Endothelial cell (in vitro differentiated cells): ENCODE measurements at places on chromosomes 1 and 21. TPM values are rescaled to one million over a fixed set of nuclear protein-coding genes. Genes with fewer than 3 reads are reported as not detected.

GRCh38 chr1:174217248-174217647 lies 57.9 kb downstream of the RABGAP1L start:
- H3K4me3 ChIP-seq = no peak overlapping the region
- H3K27ac ChIP-seq = no peak overlapping the region
- no peaks in the 10 kb centered on the region for H3K4me1 ChIP-seq

DNAJC11 gene
- 57.0 TPM for total RNA-seq

DNA sequence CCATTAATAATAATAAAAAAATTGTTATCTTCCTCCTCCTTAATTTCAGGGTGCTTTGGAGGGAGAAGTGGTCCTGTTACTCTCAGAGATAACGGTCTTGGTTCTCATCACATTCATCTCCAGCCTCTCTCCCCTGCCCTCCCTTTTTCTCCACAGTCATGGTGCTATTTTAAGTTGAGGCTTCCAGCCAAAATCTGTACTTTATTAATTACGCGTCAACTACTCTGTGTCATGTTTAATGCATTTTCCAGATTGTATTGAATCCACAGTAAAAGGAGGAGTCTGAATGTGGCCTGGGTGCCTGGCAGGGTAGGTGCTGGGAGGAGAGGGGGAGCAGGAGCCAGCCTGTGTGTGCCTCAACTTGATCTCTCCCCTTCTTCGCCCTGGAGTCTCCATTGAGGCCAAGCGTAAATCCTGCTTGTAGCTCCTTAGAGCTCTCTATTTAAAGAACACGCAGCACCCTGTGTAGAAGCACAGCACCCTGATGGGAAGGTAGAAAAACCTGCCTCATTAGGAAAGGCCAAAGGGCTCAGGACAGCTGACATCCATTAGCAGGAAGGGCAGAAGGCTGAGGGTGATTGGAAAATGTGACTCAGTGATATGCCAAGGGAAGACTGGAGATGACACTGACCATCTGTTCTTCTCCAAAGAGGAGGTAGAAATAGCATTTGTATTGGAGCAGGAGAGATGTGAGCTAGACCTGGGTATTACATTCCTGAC lies 82.4 kb downstream of the PLXNA2 start:
- no peak overlapping the region for H3K4me3 ChIP-seq
- peaks cover 6% of the 10 kb centered on the region for H3K27me3 ChIP-seq
- H3K27ac ChIP-seq = no peak overlapping the region
- H3K4me1 ChIP-seq = peaks cover 58% of the 10 kb centered on the region
- H3K36me3 ChIP-seq = no peaks in the 10 kb centered on the region

DNA sequence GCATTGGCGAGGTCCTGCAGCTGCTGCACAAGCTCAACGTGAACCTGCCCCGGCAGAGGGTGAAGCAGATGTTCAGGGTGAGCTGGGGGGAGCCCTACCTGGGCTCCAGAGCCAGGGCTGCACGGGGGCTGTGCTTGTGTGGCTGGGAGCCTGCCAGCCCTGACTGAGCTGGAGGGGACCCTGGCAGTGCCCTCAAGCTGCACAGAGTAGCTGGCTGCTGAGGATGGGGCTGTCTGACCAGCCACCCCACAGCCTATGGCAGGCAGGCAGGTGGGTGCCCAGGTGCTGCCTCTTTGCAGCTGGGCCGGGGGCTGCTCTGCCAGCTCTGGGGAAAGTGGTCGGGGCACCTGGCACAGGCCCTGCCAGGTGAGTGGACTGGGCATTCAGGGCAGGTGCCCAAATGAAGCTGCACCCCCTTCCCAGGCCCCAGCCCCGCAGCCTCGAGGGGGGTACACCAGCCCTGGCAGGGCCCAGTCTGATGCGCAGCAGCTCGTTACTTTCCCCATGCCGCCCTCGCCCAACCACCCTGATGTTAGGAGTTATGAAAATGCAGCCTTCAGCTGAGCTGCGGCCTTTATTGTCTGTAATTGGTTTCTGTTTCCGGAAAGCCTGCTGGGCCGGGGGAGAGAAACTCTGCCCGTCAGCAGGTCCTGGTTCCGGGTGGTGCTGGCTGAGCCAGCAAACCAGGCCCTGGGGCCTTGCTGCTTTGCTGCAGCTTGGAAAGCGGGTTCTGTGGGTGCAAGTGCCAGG lies 4.3 kb downstream of the PLCH2 start:
- H3K4me3 ChIP-seq = no peak overlapping the region
- no peak overlapping the region for H3K27ac ChIP-seq
- H3K36me3 ChIP-seq = no peaks in the 10 kb centered on the region
- H3K4me1 ChIP-seq = no peaks in the 10 kb centered on the region
- no peak for DNase-seq

DNA sequence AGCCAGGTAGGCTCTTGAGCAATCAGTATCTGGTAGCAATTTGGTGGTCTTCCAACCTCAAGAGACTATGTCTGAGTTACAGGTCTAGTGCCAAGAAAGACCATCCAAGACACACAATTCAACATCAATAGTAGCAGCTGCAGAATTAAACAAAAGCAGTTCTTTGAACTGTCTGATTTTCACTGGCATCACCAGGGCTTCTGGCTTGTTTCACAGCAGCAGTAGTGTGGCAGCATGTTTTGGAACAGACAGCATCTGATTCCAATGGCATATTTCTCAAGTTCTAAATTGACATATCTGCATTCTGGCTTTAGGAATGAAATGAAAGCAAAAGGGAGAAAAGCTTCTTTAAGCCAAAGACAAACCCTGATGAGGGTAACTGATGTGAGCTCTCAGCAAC lies 334.7 kb upstream of the PRMT6 start:
- no peaks in the 10 kb centered on the region for H3K27me3 ChIP-seq
- DNase-seq = no peak
- H3K36me3 ChIP-seq = no peaks in the 10 kb centered on the region
- H3K27ac ChIP-seq = no peak overlapping the region
- H3K4me1 ChIP-seq = no peaks in the 10 kb centered on the region

DNA sequence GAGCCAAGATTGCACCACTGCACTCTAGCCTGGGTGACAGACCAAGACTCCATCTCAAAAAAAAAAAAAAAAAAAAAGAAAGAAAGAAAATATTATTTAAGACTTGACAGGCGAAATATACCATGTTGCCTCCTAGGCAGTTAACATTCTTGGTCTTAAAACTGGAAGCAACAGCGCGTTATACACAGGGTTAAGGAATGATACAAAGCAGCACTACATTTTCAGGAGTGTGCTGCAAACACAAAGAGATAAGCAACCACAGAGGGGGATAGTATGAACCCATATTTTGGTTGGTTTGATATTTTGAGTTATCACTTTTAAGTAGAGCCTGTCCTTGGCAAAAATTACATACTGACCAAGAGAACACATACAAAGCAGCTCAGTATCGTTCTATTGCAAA lies 25.1 kb downstream of the USP24 start:
- peaks cover 6% of the 10 kb centered on the region for H3K4me1 ChIP-seq
- no peaks in the 10 kb centered on the region for H3K36me3 ChIP-seq
- no peak overlapping the region for H3K27ac ChIP-seq
- no peak for DNase-seq

MROH9 gene
- not detected for total RNA-seq

FCRL6 gene
- not detected for total RNA-seq

RNF2 gene
- 44.5 TPM for total RNA-seq

DNA sequence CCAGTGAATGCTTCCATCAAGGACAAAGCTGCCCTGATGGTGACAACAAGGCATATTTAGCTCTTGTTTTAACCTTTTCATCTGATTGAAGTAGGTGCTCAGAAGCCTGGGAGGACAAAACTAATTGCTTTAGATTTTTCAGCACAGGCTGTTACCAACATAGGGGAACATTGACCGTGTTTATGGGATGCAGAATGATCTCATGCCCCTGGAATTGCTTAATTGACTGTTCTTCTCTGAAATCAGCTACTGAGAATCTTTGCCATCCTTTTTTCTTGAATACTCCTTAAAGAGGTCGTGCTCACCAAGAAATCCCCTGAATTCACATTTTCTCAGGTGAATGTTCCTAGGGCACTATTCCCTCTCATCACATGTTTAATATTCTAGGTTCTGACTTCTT lies 95.9 kb upstream of the CCDC190 start:
- no peak for DNase-seq
- H3K4me1 ChIP-seq = no peaks in the 10 kb centered on the region
- no peak overlapping the region for H3K27ac ChIP-seq
- H3K36me3 ChIP-seq = no peaks in the 10 kb centered on the region
- H3K27me3 ChIP-seq = peaks cover 4% of the 10 kb centered on the region

- DNase-seq = no peak
- peaks cover 7% of the 10 kb centered on the region for H3K4me1 ChIP-seq
- H3K27ac ChIP-seq = peak overlapping the region; percentile 64
- no peak overlapping the region for H3K4me3 ChIP-seq
Observed at GRCh38 chr1:201791051-201791778, 37.7 kb upstream of the IPO9 start.

- no peak for DNase-seq
- peaks cover 14% of the 10 kb centered on the region for H3K27me3 ChIP-seq
- peaks cover 33% of the 10 kb centered on the region for H3K4me1 ChIP-seq
- H3K27ac ChIP-seq = peak overlapping the region; percentile 61
- peak overlapping the region; percentile 12 for H3K4me3 ChIP-seq
Observed at GRCh38 chr21:45055861-45056260, 18.5 kb upstream of the ADARB1 start.

- H3K4me1 ChIP-seq = no peaks in the 10 kb centered on the region
- H3K27me3 ChIP-seq = no peaks in the 10 kb centered on the region
- H3K27ac ChIP-seq = no peak overlapping the region
- H3K36me3 ChIP-seq = no peaks in the 10 kb centered on the region
- H3K4me3 ChIP-seq = no peak overlapping the region
- DNase-seq = no peak
Observed at GRCh38 chr1:75264112-75264511, 129.9 kb downstream of the LHX8 start.

ANGPTL7 gene
- not detected for total RNA-seq

DNA sequence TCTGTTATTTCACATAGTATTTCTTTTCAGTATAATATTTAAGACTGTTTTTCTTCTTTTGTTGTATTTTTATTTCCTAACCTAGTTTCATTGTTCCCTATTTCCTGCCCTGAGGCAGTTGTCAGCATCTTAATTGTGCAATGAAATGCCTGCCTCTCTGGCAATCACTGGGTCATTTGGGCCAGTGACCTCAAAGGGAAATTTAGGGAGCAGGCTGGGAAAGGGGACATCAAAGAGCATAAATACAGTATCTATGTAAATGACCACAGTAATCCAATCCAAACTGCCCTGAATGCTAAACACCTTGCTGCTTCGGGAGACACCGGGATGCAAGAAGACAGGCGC lies 147.8 kb downstream of the TLR5 start:
- peaks cover 6% of the 10 kb centered on the region for H3K36me3 ChIP-seq
- H3K27ac ChIP-seq = peak overlapping the region; percentile 89
- peaks cover 4% of the 10 kb centered on the region for H3K27me3 ChIP-seq
- no peak overlapping the region for H3K4me3 ChIP-seq
- peaks cover 31% of the 10 kb centered on the region for H3K4me1 ChIP-seq

TRIM58 gene
- 1.4 TPM for total RNA-seq

DNA sequence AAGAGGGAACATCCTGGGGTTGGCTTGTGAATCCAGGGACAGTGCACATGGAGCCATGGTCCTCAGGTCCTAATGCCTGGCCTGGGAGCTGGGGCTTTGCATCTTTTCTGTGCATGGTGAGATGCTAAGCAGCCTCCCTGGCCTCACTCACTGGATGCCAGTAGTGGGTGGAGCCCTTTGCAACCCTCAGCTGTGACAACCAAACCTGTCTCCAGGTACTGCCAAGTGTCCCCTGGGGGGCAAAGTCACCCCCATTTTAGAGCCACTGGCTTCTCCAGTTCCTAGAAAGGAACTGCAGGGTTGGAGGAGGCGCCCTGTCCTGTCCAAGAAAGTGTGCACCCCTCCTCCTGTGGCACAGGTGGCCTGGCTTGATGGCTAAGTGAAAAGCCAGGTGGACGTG lies 44.6 kb upstream of the GRIK3 start:
- no peaks in the 10 kb centered on the region for H3K4me1 ChIP-seq
- no peak for DNase-seq
- no peak overlapping the region for H3K27ac ChIP-seq
- no peaks in the 10 kb centered on the region for H3K36me3 ChIP-seq
- H3K27me3 ChIP-seq = peaks cover 3% of the 10 kb centered on the region

DNA sequence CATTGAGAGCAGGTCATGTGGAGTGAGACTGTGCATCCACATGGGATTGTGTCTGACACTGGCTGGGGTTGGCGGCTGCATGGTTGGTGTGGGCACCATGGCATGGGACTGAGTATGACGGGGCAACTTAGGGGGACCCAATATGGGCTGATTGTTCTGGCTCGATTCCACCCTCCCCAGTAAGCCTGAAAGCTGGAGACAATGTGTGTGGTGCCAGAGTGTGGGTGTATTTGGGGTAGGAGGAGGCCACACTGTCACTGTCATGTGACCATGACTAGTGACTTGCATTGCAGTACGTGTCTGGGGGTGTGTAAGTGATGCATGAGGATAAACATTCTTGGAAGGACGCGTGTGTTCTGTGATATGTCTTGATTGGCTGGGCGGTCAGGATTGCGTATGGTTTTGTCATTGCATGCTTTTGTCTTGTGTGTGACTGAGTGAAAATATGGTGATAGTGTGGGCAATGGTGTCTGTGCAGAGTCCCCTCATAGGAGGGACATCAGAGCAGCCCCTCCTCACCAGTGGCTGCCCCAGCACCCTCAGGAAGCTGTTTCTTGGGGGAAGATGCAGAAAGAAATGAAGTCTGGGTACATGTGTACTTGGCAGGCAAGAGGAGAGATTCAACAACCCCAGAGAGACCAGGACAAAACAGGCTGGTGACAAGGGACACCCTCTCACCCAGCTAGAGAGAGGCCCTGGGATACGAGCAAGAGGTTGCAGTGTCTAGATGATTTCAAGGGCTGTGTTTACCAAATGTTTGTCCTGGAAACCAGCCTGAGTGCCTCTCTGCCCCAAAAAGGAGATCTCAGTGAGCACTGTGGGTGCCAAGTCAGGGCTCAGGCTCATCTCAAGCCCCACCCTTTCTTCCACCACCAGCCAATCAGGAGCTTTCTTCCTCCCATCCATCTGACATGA lies 36.3 kb downstream of the SDC3 start:
- DNase-seq = no peak
- H3K4me3 ChIP-seq = peak overlapping the region; percentile 70
- H3K27me3 ChIP-seq = peaks cover 14% of the 10 kb centered on the region
- H3K27ac ChIP-seq = no peak overlapping the region

DNA sequence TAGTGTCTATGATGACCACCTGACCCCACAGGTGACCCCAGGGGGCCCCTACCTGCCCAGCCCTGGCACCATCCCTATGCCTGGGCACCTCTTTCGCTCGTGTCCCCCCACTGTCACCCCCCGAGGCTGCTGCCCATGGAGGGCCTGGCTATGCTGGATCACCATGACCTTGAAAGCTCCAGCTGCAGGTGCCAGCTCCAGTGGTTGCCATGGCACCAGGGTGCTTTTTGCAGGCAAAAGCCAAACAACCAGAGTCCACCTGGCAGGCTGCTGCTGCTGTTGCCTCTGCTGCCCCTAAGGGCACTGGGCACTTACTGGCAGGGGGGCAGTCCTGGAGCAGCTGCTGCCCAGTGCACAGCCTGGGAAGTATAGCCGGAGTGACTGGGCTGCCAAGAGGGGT lies 21.7 kb downstream of the ETNK2 start:
- H3K27ac ChIP-seq = no peak overlapping the region
- H3K36me3 ChIP-seq = peaks cover 33% of the 10 kb centered on the region
- H3K4me3 ChIP-seq = no peak overlapping the region
- H3K27me3 ChIP-seq = peaks cover 10% of the 10 kb centered on the region
- no peak for DNase-seq
- peaks cover 7% of the 10 kb centered on the region for H3K4me1 ChIP-seq
